NCI-H460 (cell line): ENCODE measurements at places on chromosomes 2 and 18. TPM values are rescaled to one million over a fixed set of nuclear protein-coding genes. Genes with fewer than 3 reads are reported as not detected.

GRCh38 chr2:159506764-159507440 is 109.4 kb downstream of the BAZ2B start:
- DNase-seq: no peak

Gene GBX2
- total RNA-seq: 1.8 and 3.8 TPM in 2 replicates

- no peak for DNase-seq
Measured at GRCh38 chr2:80303006-80303908, 1.3 kb downstream of the LRRTM1 start.

DNA sequence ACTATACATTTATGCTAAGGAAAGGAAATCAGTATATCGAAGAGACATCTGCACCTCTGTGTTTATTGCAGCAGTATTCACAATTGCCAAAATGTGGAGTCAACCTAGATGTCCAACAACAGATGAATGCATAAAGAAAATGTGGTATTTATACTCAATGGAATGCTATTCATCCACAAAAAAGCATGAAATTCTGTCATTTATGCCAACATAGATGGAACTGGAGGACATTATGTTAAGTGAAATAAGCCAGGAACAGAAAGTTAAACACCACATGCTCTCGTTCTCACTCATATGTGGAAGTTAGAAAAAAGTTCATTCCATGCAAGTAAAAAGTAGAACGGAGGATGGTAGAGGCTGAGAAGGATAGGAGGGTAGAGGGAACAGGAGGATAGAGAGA is 59.5 kb downstream of the TWSG1 start:
- DNase-seq: no peak

DNA sequence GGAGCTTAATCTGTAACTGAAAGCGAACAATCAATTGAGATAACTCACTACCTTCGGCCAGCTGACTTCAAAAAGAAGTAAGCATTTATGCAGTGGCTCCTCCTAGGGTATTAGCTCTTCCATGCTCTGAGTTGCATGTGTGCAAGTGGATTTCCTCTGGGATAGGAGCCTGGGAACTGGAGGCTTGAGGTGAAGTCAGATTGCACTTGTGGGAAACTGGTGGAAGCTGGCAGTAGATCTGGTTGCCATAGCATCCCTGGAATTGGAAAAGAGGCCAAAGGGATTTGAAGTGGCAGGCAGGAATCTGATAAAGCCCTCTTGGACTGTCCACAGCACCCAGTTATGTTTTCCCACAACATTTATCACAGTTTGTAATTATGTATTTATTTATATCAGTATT is 50.6 kb upstream of the FMNL2 start:
- DNase-seq: no peak
